ENCODE measurements at places on chromosomes 6 and 20.

DNA sequence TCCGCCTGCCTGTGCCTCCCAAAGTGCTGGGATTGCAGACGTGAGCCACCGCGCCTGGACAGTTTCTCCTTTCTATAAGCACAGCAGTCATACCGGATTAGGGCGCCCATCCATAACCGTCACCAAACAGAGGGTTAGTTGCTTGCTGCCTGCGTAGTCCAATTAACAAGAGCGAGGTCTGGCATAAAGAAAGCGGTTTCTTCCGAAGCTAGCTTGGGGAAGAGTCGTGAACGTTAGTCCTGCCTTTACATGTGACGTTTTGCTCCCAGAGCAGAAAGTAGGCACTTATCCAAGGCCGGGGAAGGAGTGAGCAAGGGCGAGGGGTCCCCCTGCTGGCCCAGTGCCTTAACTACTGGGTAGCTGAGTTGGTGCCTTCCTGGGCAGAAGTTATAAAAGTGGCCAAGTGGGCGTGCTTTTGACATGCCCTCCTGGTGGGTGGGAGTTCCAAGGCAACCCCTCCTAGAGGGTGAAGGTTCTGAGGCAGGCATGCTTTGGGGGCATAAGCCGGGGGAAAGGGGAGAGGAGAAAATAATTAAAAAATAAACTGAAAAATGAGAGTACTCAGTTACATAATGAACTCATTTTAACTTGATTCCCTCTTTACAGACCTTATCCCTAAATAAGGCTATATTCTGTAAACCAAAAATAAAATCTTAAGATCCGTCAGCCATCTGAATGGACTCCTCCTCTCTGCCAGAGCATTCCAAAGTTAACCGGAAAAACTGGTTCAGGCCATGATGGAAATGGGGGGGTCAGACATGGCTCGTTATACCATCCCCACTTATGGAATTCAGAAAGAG is 88.0 kb downstream of the FAM217A start:
- peak; percentile 73 for DNase-seq

DNA sequence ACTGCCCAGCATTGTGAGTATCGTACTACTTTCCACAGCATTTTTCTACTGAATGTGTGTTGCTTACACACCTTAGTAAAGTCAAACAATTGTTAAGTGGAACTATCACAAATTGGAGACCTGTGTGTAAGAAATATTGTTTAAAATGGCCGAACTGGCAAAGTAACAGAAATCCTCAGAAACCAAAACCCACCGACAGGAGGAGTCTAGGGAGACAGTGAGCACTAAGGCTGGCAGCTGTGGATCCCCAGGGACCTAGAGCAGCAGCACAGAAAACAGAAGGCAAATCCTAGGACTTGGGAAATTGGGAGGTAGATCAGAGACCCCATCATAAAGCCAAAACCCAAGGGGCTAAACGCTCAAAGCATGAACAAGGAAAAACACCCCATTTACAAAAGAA is 69.9 kb downstream of the SESN1 start:
- no peak for DNase-seq

- DNase-seq: no peak
Measured at GRCh38 chr6:18842534-18842933, 455.4 kb downstream of the RNF144B start.

GRCh38 chr20:50193836-50194421 is 3.3 kb downstream of the CEBPB start:
- DNase-seq: no peak

DNA sequence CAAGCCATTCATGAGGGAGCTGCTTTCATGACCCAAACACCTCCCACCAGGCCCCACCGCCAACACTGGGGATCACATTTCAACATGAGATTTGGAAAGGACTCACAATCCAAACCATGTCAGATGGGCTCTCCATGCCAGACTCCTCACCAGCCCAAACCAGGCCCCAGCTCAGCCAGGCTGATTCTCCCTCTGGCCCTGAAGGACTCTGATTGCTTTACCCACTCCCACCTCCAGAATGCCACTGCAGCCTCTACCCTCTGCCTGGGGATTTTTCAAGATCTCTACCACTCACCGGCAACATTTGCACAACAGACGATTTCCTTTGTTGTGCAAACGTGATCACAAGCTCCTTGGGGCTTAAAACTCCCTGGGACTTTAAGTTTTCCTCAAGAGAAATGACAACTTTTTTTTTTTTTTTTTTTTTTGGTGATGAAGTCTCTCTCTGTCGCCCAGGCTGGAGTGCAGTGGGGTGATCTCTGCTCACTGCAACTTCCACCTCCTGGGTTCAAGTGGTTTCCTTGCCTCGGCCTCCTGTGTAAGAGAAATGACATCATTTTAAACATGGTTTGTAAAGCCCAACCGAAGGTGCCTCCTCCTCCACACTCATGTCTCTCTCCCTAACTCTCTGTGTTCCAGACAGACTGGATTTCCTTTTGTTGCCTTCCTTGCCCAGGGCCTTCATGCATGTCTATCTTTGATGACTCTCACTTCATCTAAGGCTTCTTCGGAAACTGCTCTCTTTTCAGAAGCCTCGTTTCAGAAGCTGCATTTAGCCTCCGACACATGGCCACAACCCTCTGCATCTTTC is 147.0 kb downstream of the CDH26 start:
- no peak for DNase-seq

GRCh38 chr20:7375905-7376304 is 564.4 kb downstream of the HAO1 start:
- no peak for DNase-seq

- DNase-seq: no peak
Measured at GRCh38 chr6:90288404-90288803, 8.2 kb downstream of the BACH2 start.

DNA sequence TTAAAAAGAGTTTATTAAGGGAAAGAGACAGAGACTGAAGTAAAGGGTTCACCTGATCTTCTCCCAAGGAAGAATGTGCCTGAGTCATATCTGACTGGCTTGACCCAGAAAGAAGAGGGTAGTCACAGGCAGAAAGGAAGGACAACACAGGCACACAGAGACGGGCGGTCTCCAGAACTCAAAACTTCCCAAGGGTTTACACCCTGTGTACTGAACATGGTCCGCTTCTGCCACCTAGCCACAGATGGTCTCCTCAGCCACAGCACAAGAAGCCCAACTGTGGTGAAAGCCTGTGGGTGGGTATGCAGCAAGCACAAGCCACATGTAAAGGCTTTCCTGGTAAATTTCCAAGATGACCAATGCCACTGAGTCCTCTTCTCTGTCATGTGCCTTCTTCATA is 17.2 kb downstream of the UNC5CL start:
- no peak for DNase-seq

DNA sequence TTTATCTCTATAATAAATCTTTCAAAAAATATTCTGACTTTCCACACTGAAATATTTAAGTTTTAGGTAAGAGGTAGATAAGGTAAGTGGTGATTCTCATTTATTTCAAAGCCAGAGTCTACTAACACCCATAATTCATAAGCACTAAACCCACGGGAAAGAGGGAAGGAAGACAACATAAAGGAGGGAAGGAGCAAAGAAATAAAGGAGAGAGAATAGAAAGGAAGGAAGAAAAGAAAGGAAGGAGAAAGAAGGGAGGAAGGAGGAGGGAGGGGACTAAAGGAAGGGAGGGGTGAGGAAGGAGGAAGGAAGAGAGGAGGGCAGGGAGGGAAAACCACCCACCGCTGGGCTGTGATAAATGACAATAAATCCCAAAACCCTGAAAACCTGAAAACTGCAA is 25.2 kb downstream of the MAP3K5 start:
- DNase-seq: no peak

DNA sequence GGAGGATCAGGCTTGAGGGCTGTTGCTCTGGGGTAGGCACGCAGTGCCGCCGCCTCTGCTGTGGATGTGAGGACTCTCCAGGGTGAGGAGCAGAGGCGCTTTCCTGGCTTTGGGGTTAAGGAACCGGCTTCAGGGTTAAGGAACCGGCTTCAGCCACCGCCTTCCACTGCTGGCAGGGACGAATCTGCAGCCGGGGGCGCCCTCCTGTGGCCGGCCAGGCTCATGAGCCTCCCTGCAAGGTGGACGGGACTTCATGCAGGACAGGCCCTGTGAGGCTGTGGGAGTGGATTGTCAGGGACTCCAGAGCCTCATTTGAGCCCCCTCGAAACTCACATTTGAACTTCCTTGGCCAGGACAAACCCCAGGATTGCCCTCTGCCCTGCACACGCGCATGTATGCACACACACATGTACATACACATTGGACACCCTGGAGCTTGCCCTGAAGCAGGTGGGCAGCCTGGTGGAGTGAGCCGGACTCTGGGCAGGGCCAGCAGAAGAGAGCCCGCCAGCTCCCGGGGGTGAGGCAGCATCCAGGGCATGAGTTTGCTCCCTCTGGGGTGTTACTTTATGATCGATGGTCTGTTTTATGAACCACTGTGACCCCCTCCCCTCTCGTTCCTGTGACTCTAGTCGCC is 146.9 kb downstream of the PHACTR3 start:
- DNase-seq: peak; percentile 79

- no peak for DNase-seq
Measured at GRCh38 chr20:64041781-64042053, 5.7 kb downstream of the C20orf204 start.

GRCh38 chr20:50298554-50299324 is 108.1 kb downstream of the CEBPB start:
- DNase-seq: no peak

DNA sequence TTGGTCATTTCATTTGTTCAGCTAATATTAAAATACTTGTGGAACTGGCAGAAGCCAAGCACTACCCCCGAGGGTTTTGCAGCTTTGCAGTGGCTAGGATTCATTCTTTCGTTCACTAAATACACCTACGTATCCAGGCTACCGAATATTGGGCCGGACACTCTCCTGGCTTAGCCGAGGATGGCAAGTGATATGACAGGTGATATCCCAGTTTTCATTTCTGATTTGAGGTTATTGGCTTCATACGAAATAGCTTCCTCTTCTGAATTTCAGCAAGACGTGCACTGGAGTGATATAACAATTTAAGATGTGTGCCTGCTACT is 536 bp upstream of the MTFR2 start:
- DNase-seq: no peak

DNA sequence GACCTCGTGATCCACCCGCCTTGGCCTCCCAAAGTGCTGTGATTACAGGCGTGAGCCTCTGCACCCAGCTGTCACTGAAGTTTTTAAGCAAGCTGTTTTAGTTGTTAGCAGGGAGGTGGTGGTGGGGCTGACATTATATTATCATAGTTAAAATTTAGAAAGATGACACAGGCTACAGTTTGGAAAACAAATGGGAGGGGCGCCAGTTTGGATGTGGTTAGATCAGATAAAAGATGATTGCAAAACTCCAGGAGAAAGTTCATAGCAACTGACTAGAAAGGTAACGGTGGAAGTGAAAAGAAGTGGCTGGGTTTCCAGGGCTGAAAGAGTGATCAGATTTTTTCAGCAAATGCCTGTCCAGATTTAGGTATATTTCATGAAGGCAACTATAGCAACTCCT is 311.9 kb upstream of the CITED2 start:
- DNase-seq: no peak

GRCh38 chr6:5215799-5216198 is 45.0 kb downstream of the LYRM4 start:
- DNase-seq: no peak

DNA sequence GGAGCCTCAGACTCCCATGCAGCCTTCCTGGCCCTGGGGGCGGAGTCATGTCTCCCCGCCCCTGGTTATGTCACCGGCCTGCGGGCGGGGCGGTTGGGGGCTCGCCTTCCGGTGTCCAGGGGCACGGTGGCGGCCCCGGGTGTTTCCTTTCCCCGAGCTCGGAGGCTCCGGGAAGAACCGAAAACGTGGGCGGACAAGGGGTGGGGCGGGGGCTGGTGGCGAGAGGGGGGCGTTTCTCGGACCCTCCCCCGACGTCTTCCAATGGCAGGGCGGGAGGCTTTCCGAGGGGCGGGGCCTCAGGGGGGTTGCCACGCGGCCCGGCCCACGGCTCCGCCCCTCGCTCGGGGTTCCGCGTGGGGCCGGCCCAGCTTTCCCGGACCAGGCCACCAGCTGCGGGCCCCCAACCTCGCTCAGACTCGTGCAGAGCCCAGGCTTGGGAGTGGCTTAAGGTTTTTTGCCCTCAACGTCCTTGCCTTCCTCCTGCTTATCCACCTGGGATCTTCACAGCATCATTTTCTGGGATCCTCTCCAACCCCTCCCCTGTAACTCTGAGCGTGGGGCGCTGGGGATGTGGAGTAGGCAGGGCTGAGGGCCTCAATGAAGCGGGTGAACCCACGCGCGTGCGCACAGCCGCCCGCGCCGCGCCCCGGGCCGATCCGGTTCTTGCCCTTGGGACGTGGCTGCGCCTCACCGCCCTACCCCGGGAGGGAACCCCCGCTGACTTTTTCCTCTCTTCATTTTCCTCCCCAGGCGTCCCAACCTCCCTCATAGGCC is 2.1 kb upstream of the NRN1 start:
- peak; percentile 91 for DNase-seq

GRCh38 chr6:125140808-125141207 is 12.8 kb upstream of the TPD52L1 start:
- DNase-seq: no peak

All from NCI-H1417 (cell line).